ENCODE measurements at places on chromosomes 3 and 15.

- no peak for DNase-seq
Observed at GRCh38 chr3:62260655-62261054, 112.7 kb downstream of the FEZF2 start.

GRCh38 chr15:68683551-68683950, 104.8 kb downstream of the CORO2B start:
- DNase-seq, result no peak

GRCh38 chr15:33317896-33318295, 7.1 kb downstream of the RYR3 start:
- no peak for DNase-seq

- DNase-seq, result no peak
Observed at GRCh38 chr15:92400980-92401787, 7.5 kb downstream of the ST8SIA2 start.

DNA sequence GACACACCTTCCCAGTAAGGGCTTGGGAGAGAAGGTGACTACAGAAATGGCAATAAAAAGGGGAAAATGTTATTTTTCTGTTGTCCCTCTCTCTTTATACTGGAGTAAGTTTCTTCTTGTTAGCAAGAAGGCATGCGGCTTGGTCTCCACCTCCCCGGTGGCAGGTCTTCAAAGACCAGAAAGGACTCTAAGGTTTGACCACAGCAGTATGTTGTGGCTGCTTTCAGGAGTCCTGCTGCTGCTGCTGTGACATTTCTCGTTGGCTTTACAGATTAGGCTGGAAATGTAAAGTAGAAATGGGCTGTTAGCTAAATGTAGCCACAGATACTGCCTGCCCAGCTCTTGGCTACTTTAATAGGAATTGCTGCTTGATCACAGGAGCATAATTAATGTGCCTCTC, 175.8 kb upstream of the ZBTB20 start:
- no peak for DNase-seq

DNA sequence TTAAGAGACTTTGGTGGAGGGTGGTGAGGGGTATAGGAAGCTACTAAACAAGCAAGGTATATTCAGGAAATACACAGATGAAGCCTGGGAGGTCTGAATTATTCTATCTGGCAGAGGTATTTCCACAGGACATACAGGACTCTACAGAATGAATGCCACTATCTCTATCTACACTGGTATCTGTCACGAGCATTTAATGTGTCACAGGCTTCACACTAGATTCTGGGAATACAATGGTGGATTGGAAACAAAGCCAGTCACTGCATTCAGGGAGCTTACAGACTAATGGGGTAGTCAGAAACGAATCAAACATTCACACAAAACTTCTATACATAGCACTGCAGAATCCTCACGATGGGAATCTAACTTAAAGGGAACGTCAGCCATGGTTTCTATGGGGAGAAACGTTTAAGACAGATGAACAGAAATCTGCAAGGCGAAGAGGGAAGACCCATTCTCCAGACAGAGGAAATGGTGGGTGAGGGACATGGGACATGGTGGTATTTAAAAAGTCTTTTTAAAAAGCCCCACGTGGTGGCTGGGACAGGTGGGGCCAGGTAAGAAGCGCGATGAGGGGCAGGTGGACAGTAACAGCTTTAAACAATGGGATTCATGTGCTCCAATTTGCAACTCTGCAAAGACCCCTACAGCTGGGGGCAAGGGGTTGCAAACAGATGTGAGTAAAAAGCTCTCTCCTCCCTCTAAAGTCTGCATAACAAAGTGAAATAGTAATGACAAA, 16.5 kb downstream of the LRIG1 start:
- no peak for DNase-seq

- no peak for DNase-seq
Observed at GRCh38 chr15:63476229-63476632, 28.2 kb upstream of the USP3 start.

- no peak for DNase-seq
Observed at GRCh38 chr3:196486263-196486662, 17.3 kb downstream of the RNF168 start.
